H9 (cell line): ENCODE measurements at places on chromosomes 4 and X. TPM values are rescaled to one million over a fixed set of nuclear protein-coding genes. Genes with fewer than 3 reads are reported as not detected.

DNA sequence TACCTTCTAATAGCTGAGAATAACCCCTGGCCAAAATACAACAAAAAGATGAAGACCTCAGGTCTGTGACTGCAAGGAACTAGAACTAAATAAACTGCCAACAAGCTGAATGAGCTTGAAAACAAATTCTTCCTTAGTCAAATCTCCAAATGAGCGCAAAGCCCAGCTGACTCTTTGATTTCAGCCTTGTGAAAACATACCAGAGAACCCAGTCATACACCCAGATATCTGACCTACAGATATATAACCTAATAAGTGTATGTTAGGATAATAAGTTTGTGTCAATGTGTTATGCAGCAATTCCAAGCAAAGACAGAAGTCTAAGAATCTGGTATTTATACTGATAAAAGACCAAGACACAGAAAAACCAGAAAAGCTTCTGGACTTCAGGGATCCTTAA lies 38.0 kb upstream of the ADGRL3 start:
- H3K27me3 ChIP-seq: no peaks in the 10 kb centered on the region
- no peaks in the 10 kb centered on the region for H3K36me3 ChIP-seq
- no peak overlapping the region for H3K4me3 ChIP-seq
- DNase-seq: no peak
- no peaks in the 10 kb centered on the region for H3K4me1 ChIP-seq
- H3K27ac ChIP-seq: no peak overlapping the region

DNA sequence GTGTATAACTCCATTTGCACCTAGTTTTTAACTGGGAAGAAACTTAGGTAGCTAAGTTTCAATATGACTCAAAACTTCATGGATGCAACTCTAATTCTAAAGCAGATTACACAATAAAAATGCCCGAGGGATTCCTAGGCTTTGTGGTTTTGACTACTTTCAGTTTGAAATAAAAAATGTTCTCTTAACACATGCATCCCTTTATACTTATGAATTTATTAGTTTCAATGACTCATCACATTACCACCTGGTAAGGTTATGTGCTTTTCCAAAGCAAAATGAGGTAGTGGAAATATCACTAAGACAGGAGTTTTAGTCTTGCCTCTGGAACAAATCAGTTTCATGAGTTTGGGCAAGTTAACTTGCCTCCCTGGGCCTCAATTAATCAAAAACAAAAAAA lies 125.5 kb downstream of the OPHN1 start:
- no peaks in the 10 kb centered on the region; the same call in 1 of the 2 replicates for H3K4me1 ChIP-seq
- H3K4me3 ChIP-seq: no peak overlapping the region
- H3K27ac ChIP-seq: no peak overlapping the region
- H3K36me3 ChIP-seq: no peaks in the 10 kb centered on the region
- H3K27me3 ChIP-seq: no peaks in the 10 kb centered on the region

- no peaks in the 10 kb centered on the region for H3K4me1 ChIP-seq
- no peaks in the 10 kb centered on the region for H3K27me3 ChIP-seq
- H3K36me3 ChIP-seq: no peaks in the 10 kb centered on the region
- no peak for DNase-seq
- H3K4me3 ChIP-seq: no peak overlapping the region
Observed at GRCh38 chr4:61049018-61049417, 151.1 kb upstream of the ADGRL3 start.

DNA sequence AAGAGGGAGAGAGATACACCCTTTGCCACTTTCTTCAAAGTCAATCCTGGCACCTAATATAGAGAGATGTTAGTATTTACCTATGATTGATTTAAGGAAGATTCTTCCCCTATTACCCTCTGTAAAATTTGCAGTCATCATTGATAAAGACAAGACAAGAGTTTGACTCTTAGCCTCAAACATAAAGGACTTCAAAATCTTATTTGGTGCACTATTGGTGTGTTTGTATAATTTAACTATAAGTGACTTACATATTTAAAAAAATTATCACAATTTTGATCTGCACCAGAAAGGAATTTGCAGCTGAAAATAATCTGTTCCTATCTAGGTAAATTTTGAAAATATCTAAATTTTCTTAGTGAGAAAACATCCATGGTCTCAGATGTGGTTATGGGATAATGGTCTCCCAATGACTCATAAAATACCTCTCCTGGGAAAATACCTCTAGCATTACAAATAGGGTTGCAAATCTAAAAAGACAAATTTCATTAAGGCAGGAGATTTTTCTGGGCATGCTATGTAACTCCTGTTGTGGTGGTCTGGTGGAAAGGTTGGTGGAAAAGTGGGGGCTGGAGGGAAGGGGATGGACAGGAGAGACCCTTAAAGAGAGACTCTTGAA lies 173.6 kb upstream of the MED14 start:
- H3K36me3 ChIP-seq: peaks cover 13% of the 10 kb centered on the region
- no peaks in the 10 kb centered on the region for H3K4me1 ChIP-seq
- H3K27me3 ChIP-seq: no peaks in the 10 kb centered on the region
- no peak overlapping the region for H3K27ac ChIP-seq
- no peak for DNase-seq

GRCh38 chr4:174869339-174869738 lies 40.3 kb upstream of the GLRA3 start:
- H3K27ac ChIP-seq: no peak overlapping the region
- no peaks in the 10 kb centered on the region for H3K4me1 ChIP-seq
- H3K36me3 ChIP-seq: no peaks in the 10 kb centered on the region
- H3K27me3 ChIP-seq: no peaks in the 10 kb centered on the region
- H3K4me3 ChIP-seq: no peak overlapping the region

GRCh38 chr4:7040765-7041164 lies 2.4 kb upstream of the TADA2B start:
- no peak overlapping the region for H3K4me3 ChIP-seq
- peaks cover 12% of the 10 kb centered on the region; the same call in 1 of the 2 replicates for H3K27me3 ChIP-seq
- no peaks in the 10 kb centered on the region for H3K36me3 ChIP-seq

DNA sequence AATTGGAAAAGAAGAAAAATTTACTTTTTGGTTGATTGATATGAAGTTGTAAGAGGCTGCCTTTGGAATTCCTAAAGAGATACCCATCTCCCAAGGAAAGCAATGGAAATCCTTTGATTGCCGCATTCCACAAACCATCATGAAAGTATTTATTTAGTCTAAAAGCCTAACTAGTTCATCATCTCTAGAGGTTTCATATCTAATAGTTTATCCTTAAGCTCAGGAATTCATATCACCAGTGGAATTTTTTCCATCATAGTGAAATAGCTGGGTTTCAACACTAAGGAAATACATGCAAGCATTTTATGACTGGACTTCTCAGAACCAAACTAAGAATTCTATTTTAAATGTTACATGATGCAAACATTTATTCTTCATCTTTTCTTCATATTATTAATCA lies 144.9 kb downstream of the FBXO8 start:
- H3K36me3 ChIP-seq: no peaks in the 10 kb centered on the region
- H3K27me3 ChIP-seq: no peaks in the 10 kb centered on the region

- no peaks in the 10 kb centered on the region for H3K36me3 ChIP-seq
- DNase-seq: no peak
- no peak overlapping the region for H3K4me3 ChIP-seq
- no peaks in the 10 kb centered on the region for H3K27me3 ChIP-seq
- no peak overlapping the region for H3K27ac ChIP-seq
- no peaks in the 10 kb centered on the region; the same call in 1 of the 2 replicates for H3K4me1 ChIP-seq
Observed at GRCh38 chr4:84099599-84099998, 399.5 kb downstream of the NKX6-1 start.

- peak; percentile 96 for DNase-seq
- peak overlapping the region; percentile 97 for H3K4me3 ChIP-seq
- peaks cover 3% of the 10 kb centered on the region; the same call in 1 of the 2 replicates for H3K4me1 ChIP-seq
- peaks cover 32% of the 10 kb centered on the region for H3K36me3 ChIP-seq
Observed at GRCh38 chr4:119300101-119300978, 21.6 kb downstream of the FABP2 start.

GRCh38 chr4:3487861-3488260 lies 24.8 kb downstream of the DOK7 start:
- H3K27me3 ChIP-seq: peaks cover 37% of the 10 kb centered on the region; the same call in 1 of the 2 replicates
- no peak overlapping the region for H3K27ac ChIP-seq
- DNase-seq: no peak
- no peak overlapping the region for H3K4me3 ChIP-seq
- H3K36me3 ChIP-seq: no peaks in the 10 kb centered on the region

- H3K36me3 ChIP-seq: peaks cover 2% of the 10 kb centered on the region; the same call in 1 of the 2 replicates
- no peaks in the 10 kb centered on the region for H3K4me1 ChIP-seq
- H3K27ac ChIP-seq: no peak overlapping the region
- no peak for DNase-seq
- no peak overlapping the region for H3K4me3 ChIP-seq
Observed at GRCh38 chrX:134865682-134866255, 125.0 kb upstream of the SMIM10 start.

- H3K36me3 ChIP-seq: no peaks in the 10 kb centered on the region
- DNase-seq: no peak
- no peak overlapping the region for H3K4me3 ChIP-seq
- H3K4me1 ChIP-seq: no peaks in the 10 kb centered on the region
- peaks cover 12% of the 10 kb centered on the region; the same call in 1 of the 2 replicates for H3K27me3 ChIP-seq
Observed at GRCh38 chrX:130106071-130106470, 4.2 kb downstream of the ELF4 start.

GRCh38 chr4:165394275-165394674 lies 15.5 kb downstream of the CPE start:
- no peak for DNase-seq
- no peak overlapping the region for H3K27ac ChIP-seq
- H3K36me3 ChIP-seq: no peaks in the 10 kb centered on the region
- H3K27me3 ChIP-seq: no peaks in the 10 kb centered on the region
- no peak overlapping the region for H3K4me3 ChIP-seq

DNA sequence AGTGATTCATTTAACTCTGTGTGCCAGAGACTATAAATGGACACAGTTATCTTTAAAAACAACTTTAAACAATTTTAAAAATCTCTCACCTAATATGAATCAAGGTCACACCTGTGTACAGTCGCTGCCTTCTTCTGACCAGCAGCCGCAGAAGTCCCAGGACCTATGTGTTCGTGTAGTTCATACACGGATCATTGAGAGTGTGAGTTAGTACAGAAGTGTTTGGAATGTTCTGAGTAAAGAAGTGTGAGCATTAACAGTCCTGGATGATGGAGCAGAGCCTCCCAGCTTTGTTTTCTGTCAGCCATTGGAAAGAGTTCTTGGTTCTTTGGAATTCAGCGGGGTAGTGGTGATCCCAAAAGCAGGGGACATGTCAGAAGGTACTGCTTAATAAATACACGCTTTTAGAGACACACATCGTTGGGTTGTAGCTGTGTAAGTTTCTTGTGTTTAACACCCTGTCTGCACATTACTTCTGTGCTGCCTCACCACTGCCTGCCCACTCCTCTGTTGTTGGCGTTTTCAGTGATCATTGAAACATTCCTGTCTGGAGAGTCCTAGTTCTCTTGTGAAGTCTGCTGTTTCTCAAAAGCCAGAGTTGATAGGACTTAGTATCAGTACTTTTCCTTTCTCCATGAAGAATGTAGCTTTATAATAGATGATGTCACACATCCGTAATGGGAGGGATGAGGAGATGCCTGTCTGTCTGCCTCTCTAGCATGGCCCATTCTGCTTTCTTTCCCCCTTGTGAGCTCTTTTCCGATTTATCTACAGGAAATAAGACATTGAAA lies 90.6 kb downstream of the PTTG2 start:
- H3K4me1 ChIP-seq: no peaks in the 10 kb centered on the region; the same call in 1 of the 2 replicates
- H3K4me3 ChIP-seq: no peak overlapping the region
- H3K36me3 ChIP-seq: peaks cover 49% of the 10 kb centered on the region
- H3K27ac ChIP-seq: no peak overlapping the region
- DNase-seq: no peak

- H3K27ac ChIP-seq: no peak overlapping the region
- DNase-seq: no peak
- H3K4me3 ChIP-seq: no peak overlapping the region
- H3K27me3 ChIP-seq: no peaks in the 10 kb centered on the region
- H3K4me1 ChIP-seq: no peaks in the 10 kb centered on the region
- H3K36me3 ChIP-seq: no peaks in the 10 kb centered on the region
Observed at GRCh38 chrX:151365579-151365978, 31.4 kb upstream of the VMA21 start.

FHDC1 gene
- total RNA-seq: 19.7 and 19.9 TPM in 2 replicates

FGFR3 gene
- 75.7 and 81.2 TPM in 2 replicates for total RNA-seq

EREG gene
- total RNA-seq: not detected in 2 replicates

CLNK gene
- not detected in 2 replicates for total RNA-seq

KIAA1210 gene
- total RNA-seq: not detected in 2 replicates
